ENCODE measurements at places on chromosomes 1 and 21.

- DNase-seq: no peak
These were observed 308.1 kb upstream of the RUNX1 start for GRCh38 chr21:35357041-35357780.

DNA sequence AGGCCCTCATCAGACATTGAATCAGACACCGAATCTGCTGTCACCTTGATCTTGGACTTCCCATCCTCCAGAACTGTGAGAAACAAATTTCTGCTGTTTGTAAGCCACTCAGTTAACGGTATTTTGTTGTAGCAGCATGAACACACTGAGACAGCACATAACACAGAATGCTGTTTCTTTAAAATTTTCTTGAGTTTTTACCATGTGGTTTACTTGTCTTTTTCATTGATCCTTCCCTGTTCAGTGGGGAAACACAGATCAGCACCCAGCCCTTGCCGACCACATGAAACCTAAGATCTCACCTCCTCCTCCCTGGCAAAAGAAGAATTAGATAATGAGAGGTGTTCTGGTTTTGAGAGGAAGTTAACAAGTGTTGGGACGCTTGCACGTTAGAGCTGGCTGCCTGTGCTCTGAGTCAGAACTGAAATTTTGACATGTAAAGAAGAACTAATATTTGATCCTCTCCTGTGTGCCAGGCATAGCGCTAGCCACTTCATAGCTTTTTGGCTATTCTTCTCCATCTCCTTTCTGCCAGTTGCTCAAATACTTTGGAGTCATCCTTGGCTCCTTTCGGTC is 179.6 kb downstream of the DHRS3 start:
- no peak for DNase-seq

- DNase-seq: peak; percentile 30
These were observed 58.5 kb upstream of the ACTL8 start for GRCh38 chr1:17696417-17697301.

DNA sequence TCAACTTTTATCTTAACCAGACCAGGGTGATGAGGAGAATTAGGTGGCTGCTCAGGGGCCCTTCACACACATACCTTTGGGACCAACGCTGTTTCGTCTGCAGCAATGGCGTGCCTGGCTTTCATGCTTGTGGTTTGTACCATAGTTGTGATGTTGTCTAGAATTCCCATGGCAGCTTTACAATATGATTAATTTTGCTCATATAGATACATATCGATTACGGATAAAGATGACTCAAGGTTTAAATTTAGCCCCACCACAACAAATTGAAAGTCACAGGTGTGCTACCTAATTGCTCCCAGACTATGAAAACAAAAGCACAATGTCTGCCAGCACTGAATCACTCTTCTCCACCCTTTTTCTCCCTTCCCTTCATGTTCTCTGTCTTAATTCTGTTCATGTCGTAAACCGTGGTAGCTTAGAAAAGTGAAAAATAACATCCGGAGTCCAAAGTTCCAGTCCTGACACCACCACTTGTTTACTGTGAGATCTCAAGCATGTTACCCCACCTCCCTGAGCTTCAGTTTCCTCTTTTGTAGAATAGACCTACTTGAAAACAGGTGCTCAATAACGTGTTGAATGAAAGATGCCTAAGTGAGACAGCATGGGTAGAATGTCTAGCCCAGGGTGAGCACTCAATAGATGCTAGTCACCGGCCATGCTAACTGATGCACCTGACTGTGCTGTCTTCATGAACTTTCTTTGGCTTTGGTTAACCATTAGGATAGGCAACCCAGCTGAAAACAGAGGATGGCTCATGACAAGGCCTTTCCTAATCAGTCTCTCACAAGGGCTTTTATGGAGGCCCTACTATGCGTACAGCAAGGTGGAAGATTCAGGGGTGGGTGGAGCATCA is 22.1 kb upstream of the JUN start:
- DNase-seq: no peak

GRCh38 chr1:154726896-154727753 is 119.1 kb upstream of the ADAR start:
- no peak for DNase-seq

DNA sequence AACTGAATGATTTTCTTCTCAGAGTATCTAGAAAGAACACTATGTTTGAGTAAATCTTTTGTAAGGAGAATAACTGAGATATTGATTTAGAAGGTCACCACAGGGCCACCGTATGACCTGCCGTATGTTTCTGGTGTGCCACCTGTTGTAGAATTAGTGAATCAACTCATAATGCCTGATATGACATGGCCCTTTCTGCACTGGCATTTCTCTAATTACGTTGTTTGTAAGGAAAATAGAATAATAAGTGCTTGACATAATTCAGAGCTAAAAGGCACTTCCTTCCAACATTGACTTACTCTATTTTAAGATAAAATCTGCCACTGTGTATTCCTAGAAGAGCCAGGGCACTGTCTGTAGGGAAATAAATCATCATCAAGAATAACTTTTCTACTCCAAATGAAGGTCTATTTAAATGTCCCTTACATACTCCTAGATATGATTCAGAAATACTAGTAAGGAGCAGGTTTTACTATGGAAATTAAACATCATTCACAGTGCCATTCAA is 101.7 kb downstream of the PHTF1 start:
- no peak for DNase-seq

DNA sequence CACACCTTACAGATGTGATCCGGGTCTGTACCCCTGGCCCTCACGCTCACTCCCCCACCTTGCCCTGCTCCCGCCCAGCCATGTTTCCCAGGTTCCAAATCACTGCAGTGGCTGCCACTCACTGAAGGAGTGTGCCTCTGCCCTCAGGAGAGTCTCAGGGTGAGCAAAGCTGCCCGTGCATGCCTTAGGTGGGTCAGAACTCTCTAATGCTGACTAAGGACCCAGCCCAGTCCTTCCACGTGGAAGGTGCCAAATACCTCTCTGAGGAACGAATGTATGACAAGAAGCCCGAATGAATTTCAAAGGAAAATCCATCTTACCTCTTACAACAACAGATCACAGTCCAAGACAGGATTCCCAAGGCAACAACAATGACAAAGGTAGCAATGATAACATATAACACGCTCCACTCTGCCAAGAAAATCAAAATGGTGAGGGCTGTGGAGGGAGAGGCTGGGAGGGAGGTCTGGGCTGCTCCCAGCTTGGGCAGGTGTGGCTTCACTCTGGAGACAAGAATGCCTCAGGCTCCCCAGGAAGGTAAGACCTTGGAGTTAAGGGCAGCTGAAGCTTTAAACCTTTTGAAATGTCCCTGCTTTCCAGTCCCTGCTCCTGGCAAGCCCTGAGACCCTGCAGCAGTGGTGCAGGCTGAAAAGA is 115.2 kb downstream of the KIAA0319L start:
- DNase-seq: no peak

- peak; percentile 75 for DNase-seq
These were observed 699 bp upstream of the NES start for GRCh38 chr1:156677616-156678596.

DNA sequence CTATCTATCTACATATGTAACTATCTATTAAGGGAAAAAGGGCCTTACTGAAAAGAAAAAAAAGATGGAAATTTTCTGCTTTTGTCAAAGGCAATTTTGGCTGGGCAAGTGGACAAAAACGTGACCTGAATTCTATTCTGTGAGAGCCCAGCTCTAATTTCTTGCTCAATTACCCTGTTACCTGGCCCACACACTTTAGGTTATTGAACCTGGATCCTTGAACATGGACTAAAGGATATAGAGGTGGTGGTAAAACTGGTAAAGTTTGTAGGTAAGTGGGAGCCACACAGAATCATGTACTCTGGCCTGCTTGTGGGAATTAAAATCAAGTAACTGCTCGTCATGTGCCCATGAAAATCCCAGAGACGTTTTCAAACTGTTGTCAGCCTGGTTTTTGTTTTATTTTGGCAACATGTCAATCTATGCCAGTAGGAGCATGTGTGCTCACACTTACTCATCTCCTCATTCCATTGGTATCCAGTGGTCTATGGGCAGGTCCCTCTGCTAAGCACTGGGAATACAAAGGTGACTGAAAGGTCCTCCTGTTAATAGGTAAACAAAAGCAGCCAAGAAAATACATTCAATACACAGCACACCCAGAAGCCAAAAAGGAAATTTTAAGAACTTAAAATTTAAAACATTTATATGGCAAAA is 113.7 kb upstream of the WARS2 start:
- DNase-seq: no peak

DNA sequence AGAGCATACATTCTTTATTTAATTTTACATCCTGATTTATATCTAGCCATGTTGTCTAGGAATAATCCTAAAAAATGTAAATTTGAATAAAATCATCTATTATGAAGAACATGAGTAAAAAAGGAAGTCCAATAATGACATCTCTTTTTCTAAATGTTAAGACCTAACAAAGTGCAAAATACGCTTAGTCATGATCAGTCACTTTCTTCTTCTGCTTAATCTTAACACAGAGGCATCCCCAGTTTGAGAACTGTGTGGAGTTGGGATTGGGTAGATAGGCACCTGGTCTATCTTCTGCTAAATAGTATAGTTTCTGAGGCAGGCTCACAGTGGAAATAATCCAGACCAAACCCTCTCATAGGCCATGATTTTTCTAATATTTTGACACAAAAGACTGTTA is 311.7 kb upstream of the LRRC7 start:
- DNase-seq: no peak

GRCh38 chr21:42636520-42637266 is 16.7 kb upstream of the PDE9A start:
- DNase-seq: no peak

- no peak for DNase-seq
These were observed 225.7 kb upstream of the AJAP1 start for GRCh38 chr1:4428711-4429110.

DNA sequence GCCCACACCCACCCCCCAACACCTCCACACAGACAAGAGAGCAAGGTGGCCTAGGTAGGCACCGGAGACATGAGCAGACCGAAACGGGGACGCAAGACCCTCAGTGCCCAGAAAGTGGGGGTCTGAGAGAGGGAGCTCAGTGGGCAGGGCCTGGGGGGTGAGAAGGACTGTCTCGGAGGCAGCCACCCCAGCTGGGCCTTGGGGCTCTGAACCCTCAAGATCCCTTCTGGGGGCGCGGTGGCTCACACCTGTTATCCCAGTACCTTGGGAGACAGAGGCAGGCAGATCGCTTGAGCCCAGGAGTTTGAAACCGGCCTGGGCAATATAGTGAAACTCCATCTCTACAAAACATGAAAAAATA is 9.1 kb upstream of the GNB1 start:
- no peak for DNase-seq

GRCh38 chr1:112172294-112172882 is 182.9 kb upstream of the KCND3 start:
- no peak for DNase-seq

DNA sequence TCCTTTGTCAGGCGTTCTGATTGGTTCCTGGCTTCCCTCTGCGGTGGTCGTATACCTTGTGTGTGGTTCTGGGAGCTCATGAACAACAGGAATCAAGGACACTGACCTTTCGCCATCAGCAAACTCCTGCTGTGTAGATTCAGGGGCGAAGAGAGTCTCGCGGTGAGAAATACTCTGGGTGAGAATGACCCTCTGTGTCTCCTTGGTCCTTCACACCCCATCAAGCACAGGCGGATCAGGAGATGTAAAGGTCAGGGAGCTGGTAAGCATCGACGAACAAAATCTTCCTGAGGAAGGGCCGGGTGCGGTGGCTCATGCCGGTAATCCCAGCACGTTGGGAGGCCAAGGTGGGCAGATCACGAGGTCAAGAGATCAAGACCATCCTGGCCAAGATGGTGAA is 207.2 kb downstream of the KIF26B start:
- DNase-seq: no peak

DNA sequence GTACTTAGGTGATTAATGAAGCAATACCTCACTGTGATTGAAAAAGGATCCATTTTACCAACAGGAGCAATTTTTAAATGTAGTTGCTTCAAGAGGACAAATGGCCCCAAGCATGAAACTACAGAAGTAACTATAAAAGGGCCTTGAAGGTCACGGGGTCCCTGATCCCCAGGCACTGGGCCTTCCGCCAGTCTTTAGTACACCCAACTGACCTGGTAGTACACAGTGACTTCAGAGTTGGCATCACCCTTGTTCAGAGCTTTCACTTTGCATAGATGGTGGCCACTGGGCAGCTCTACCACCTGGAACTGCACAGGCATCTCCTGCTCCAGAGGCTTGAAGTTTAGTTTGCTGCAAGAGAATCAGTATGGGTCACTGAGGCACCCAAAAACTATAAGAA is 84.3 kb downstream of the NRDC start:
- DNase-seq: no peak

DNA sequence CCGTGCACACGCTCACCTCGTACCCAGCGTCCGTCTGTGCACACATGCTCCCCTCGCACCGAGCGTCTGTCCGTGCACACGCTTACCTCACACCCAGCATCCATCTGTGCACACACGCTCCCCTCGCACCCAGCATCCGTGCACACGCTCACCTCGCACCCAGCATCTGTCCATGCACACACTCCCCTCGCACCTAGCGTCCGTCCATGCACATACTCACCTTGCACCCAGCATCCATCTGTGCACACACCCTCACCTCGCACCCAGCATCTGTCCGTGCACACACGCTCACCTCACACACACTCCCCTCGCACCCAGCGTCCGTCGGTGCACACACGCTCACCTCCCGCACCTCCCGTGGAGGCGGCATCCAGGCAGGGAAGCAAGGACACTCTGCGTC is 24.4 kb upstream of the COL18A1 start:
- DNase-seq: no peak

- no peak for DNase-seq
These were observed 39.5 kb upstream of the DDAH1 start for GRCh38 chr1:85504417-85504816.

DNA sequence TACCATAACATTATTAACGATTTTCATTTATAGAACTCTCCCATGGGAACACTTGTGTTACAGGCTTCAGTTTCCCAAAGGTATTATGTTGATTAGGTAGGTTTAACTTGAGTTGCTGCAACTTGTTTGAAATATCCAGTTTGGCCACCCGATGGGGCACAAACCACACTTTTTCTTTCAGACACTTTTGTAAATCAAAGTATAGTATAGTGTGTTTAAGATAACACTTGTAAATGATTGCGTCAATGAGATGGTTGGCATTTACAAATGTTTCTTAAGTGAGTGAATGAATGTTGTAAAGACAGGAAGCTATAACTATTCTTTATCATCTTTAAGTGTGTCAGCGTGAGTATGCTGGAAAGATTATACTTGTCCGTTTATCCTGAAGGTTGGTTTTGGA is 4.3 kb downstream of the XPR1 start:
- DNase-seq: peak; percentile 57

DNA sequence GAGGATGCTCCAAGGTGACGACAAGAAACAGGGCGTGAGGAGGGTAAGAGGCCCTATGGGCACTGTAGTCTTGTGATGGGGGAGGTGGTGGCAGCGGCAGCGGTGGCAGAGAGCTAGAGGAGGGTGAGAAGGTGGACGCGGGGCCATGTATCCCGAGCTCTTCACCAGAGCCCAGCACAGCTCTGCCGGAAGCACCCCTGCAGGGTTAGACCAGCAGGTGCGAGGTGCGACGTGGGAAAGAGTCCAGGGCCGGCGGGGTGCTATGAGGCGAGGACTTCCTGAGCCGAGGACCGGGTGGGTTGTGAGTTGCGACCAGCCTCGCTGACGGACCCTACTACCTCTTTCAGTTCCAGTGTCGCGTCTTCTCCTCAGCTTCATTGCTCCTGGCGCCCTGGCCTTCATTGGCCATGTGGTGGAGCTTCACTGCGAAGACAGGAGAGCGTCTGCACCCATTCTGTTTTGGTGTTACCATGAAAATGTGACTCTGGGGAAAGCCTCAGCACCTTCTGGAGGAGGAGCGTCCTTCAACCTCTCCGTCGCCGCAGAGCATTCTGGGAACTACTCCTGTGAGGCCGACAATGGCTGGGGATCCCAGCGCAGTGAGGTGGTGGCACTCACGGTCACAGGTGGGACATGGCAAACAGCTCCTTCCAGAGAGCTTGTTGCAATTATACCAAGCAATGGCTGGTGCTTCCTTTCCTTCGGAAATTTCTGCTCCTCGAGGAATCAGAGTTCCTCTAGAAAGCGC is 67.9 kb upstream of the KIRREL1 start:
- DNase-seq: no peak
